ENCODE measurements at places on chromosomes 12 and 14. TPM values are rescaled to one million over a fixed set of nuclear protein-coding genes. Genes with fewer than 3 reads are reported as not detected.

DNA sequence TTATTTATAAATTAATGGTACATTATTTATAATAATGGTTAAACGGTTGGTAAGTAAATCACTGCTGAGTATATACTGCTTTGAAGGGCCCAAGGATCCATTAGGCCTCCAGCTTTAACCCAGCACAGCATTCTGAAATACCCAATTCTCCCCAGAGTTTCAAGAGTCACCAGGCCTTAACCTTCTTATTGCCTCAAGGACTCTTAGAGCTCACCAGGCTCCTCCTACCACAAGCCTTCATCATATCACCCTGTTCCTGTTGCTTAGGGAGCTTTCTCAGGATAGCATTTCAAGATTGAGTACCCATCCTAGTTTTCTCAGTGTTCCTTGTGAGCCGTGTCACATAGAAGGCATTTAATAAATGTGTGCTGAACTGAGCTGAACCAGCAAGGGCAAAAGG is 242.5 kb downstream of the FBXL14 start:
- DNase-seq, result no peak

DNA sequence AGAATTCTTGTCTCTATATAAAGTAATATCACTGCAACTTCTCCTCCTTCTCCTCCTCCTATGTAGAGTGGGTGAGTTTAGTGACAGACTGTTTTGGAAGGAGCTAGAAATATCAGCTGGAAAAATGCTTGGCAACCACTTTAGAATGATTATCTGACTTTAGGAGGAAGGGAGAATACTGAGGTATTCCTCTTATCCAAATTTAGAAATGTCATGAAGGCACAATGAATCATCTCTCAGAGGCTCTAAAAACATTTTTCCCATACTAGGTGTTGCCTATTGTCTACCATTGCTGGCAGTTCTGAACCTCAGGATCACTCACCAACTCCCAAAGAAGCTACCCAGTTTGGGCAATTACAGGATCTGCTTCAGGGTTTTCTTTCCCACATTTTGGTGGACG is 306.6 kb upstream of the ATP2B1 start:
- no peak for DNase-seq

DNA sequence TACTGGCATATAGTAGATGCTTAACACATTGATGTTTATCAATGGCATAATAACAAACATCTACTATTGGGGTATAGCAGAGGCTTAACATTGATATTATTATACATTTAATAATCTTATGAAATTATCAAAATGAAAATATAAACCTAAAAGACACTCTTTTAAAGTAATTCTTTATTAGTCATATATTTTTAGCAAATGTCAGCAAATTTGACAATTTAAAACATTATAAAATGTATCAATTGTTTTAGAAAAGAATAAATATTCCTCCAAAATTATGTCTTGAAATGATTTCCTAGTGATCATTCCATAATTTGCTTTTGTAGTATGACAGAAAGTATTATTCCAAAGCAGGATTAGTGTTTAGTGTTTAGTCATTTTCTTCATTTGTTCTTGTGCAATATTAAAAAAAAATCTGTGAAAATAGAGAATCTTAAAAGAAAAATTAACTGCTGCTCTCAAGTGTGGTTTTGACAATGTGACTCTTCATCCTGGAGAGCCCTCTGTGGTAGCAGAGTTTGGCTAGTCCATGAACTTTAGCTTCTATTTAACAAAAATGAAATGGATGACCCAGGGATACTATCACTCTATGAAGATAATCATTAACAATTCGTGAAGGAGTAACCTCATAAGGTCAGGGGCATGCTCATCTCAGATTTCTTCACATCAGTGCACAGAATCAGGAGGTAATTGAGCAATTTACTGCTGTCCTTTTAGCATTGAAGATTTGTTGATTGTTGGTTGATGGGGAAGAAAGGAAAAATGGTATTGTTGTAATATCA is 1018.5 kb downstream of the LRFN5 start:
- DNase-seq, result no peak

DNA sequence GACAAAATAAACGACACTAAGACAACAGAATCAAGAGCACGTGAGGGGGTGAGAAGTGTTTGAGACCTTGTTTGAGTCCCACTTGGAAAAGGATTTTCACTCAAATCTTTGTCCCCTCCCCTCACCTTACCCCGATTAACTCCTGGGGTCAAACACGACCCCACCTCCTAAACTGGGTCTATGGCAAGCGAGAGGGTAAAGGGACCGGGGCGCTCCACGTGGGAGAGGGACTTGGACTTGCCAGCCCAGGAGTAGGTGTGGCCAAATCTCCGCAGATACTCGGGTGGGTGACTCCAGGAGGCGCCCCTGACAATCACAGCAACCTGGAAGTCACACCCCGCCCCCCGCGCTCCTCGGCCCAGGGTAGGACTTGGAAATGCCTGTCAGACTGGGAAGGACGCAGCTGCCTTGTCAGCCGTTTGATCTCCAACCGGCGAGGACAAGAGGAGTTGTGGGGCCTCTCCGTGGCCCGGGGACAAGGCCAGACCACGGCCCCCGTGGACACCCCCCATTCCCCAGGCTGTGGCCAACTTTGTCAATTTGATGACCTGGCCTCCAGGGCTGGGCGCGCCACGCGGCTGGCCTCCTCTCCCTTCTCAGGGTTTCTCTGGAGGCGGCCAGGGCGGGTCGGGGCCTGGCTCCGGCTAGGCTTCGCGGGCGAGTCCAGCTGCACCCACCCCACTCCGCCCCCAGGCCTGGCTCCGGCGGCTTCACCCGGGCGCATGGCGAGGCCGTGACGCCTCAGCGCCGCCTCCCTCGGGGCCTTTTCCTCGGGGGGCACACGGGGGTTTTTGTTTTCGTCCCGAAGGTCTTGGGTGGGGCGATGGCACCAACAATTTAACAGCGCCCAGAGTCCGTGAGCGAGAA is 1.1 kb upstream of the BCL11B start:
- no peak for DNase-seq

DNA sequence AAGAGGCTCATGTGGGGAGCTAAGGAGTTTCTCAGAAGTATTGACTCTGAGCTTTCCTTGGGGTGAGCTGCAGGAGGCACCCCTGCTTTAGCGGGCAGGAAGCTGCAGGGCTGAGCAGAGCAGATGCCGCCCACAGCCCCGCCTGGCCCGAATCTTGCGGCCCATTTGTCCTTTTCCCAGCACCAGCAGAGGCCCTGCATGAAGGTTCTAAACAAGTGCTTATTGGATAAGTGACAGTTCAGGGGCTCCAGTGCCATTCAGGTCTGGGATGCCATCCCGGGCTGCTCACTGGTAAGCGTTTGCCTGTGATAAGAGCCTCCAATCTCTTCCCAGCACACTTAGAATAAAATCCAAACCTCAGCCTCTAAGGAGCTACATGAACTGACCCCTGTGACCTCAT is 11.4 kb downstream of the RILPL1 start:
- DNase-seq, result no peak

DNA sequence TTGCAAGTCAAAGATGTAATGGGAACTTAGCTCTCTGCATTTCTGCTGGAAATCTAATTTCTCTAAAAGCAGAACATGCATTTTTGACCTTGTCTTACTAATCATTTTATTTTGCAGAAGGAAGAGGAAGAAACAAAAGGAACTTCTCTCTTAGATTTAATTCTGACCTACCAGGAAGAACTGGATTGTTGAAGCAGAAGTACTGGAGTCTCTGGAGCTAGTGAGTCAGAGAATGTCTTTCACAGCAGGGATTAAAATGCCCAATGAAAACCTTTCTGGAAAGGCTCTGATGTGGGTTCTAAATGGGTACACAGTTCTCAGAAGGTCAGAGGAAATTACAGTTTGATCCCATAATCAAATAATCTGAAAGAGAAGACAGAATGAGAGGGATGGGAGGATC is 70.8 kb upstream of the GNG2 start:
- no peak for DNase-seq

TAS2R42 gene
- not detected for total RNA-seq

Data from urinary bladder (tissue), 4 donors.